ENCODE measurements at places on chromosomes 6 and 20. TPM values are rescaled to one million over a fixed set of nuclear protein-coding genes. Genes with fewer than 3 reads are reported as not detected.
A peak's percentile ranks its signal among the peaks of the same experiment; 100 is the strongest.

DNA sequence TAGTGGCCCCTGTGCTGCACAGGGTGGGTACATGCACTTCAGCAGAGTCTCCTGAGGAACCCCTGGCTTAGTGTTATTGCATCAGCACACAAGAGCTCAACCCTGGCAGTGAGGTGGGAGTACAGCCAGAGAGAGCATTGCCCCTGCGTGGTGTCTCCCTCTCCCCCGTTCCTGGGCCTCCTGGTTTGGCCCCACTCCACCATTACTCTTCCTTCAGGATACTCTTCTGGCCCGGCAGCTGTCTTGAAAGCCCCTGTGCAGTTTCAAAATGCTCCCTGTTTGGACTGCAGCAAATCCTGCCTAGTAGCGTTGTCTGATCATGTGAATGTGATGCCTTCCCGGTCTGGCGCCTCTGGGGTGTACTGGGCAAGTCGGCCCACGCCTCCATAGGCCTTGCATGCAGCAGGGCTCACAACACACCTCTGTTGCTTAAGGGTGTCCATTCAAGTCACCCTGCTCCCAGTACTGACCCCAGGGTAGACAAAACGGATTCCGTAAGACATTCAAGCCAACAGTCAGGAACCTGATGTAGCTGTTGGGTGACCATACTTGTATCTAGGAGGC lies 32.1 kb downstream of the TXNDC5 start:
- H3K4me1 ChIP-seq = no peaks in the 10 kb centered on the region
- peaks cover 18% of the 10 kb centered on the region for H3K36me3 ChIP-seq
- H3K27me3 ChIP-seq = no peaks in the 10 kb centered on the region
- H3K27ac ChIP-seq = no peak overlapping the region
- DNase-seq = no peak

DNA sequence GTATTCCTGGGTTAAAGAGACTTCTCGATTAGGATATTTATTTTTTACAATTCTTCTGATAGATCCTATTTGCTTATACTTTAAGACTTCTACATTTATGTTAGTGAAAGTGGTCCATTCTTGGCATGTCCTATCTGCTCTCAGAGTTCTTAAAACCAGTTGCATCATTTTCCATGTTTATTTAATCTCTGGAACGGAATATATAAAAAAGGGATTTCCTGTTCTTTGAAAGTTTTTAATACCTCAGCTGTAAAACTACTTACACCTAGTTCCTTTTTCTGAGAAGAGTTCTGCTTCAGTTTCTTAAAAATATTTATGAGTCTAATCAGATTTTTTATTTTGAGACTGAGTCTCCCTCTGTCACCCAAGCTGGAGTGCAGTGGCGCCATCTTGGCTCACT lies 18.0 kb upstream of the MYL9 start:
- peaks cover 47% of the 10 kb centered on the region for H3K36me3 ChIP-seq
- H3K27me3 ChIP-seq = no peaks in the 10 kb centered on the region
- H3K27ac ChIP-seq = peak overlapping the region; percentile 66
- no peak overlapping the region for H3K4me3 ChIP-seq
- no peak for DNase-seq

TMEM244 gene
- total RNA-seq = not detected

GRCh38 chr6:116971959-116972358 lies 94.9 kb downstream of the RFX6 start:
- DNase-seq = no peak
- H3K36me3 ChIP-seq = no peaks in the 10 kb centered on the region
- no peak overlapping the region for H3K4me3 ChIP-seq
- H3K4me1 ChIP-seq = no peaks in the 10 kb centered on the region

DNA sequence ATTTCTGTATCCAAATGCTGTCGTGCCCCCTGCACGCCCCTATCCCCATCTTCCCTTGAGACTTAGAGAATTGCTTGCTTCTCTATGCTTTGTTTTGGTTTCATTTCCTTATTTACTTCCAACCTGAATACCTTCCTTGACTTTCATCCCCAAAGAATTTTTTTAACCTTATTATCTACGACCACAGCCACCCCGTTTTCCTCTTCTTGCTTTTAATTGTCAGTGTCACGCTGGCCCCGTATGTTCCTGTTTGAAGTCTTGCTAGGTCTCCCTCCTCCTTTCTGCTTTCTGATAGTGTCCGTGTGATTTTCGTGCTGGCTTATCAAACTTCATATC lies 40.1 kb downstream of the RNF217 start:
- H3K4me3 ChIP-seq = peak overlapping the region; percentile 24
- H3K36me3 ChIP-seq = peaks cover 19% of the 10 kb centered on the region
- peak overlapping the region; percentile 45 for H3K27ac ChIP-seq

DNA sequence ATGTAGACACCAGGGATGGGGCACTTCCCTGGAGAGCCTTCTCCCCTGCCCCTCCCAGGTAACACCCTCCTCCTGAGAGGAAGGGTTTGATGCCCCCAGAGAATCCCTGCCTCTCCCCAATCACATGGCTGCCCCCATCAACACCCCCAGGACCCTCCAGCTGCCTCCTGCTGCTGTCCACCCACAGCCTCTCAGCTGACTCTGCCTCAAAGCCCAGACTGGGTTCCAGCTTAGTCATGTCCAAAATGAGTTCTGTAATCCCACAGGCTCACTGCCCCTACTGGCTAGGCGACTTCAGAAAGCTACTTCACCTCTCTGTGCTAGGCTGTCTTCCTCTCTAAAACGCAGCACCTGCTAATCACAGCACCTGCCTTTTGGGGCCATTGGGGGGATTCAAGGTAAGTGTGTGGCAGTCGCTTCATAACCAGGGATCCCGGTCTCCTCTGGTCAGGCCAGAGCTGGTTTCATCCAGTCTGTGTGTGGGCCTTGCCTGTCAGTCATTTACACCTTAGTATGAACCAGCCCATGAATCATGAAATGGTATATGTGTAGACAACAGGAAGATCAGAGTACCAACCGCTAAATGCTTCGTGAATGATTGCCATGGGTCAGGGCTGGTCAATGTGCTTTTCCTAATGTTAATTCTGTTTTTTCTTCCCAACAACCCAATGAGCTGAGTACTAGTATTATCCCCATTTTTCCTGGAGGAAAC lies 40.4 kb downstream of the TFEB start:
- no peak for DNase-seq
- no peak overlapping the region for H3K4me3 ChIP-seq
- H3K27me3 ChIP-seq = no peaks in the 10 kb centered on the region

DNA sequence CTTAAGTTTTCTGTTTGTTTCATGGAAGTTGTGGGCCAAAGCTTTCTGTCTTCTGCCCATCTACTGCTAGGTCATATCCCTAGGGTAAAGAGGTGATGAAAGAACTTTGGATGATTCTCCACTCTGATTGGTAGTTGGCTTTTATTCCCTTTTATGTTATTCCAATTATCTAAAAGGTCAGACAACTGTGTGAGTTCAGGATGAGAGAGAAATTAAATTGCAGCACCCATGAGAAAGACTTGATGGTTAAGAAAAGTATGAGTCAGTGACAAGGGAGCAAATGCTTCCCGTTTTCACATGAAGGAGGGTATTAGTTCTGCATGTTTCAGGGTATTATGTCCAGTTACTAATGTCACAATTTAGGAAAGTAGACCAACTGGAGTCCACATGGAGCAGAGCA lies 136.3 kb downstream of the CD109 start:
- H3K36me3 ChIP-seq = no peaks in the 10 kb centered on the region
- H3K27me3 ChIP-seq = no peaks in the 10 kb centered on the region
- no peak overlapping the region for H3K4me3 ChIP-seq
- DNase-seq = no peak
- H3K4me1 ChIP-seq = no peaks in the 10 kb centered on the region
- H3K27ac ChIP-seq = no peak overlapping the region

- no peak overlapping the region for H3K4me3 ChIP-seq
- no peak for DNase-seq
- no peak overlapping the region for H3K27ac ChIP-seq
- peaks cover 4% of the 10 kb centered on the region for H3K4me1 ChIP-seq
- no peaks in the 10 kb centered on the region for H3K36me3 ChIP-seq
Measured at GRCh38 chr6:137794516-137795201, 72.4 kb upstream of the TNFAIP3 start.

DNA sequence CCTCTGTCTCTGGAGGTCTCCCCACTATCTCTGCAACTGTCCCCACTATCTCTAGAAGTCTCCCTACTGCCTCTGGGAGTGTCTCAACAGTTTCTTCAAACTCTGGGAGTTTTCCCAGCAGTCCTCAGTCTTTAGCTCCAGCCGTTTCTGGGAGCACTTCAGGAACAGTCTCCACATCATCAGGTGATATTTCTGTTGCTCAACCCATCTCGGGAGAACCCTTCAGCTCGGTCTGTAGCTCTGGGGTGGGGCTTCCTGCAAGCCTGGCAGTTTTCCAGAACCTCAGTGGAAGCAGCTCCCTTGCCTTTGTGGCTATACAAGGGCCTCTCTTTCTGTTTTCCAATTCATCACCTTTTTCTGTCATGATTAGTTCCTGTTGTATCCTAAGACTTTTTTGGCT lies 3.0 kb upstream of the SFTA2 start:
- peaks cover 2% of the 10 kb centered on the region for H3K27me3 ChIP-seq
- no peaks in the 10 kb centered on the region for H3K36me3 ChIP-seq
- H3K4me3 ChIP-seq = no peak overlapping the region

ADA gene
- 177 TPM for total RNA-seq

DNA sequence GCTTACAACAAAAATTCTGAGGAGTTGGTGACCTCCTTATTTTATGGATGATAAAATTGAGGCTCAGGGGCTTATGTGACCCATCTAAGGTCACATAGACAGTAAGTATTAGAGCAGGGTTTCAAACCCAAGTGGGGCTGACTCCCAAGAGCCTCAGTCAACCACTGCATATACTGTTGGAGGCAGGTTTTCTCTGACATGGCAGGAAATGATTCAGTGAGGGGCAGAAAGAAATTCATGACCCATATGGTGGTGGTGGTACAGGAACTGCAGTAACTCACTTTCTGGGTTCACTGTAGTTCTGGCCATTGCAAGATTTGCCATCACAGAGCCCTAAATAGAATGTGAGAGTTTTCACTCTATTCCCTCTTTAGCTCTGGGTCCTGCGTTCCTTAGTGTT lies 132.0 kb upstream of the ENPP5 start:
- H3K4me1 ChIP-seq = no peaks in the 10 kb centered on the region
- no peak for DNase-seq
- H3K4me3 ChIP-seq = no peak overlapping the region
- H3K27ac ChIP-seq = no peak overlapping the region
- peaks cover 1% of the 10 kb centered on the region for H3K36me3 ChIP-seq

GRCh38 chr6:151409260-151409659 lies 17.9 kb upstream of the ZBTB2 start:
- no peaks in the 10 kb centered on the region for H3K27me3 ChIP-seq
- peak overlapping the region; percentile 1 for H3K27ac ChIP-seq
- peaks cover 4% of the 10 kb centered on the region for H3K4me1 ChIP-seq
- H3K4me3 ChIP-seq = no peak overlapping the region
- no peak for DNase-seq

GRCh38 chr6:134534708-134535149 lies 216.8 kb upstream of the SGK1 start:
- DNase-seq = no peak
- H3K27me3 ChIP-seq = no peaks in the 10 kb centered on the region
- H3K27ac ChIP-seq = no peak overlapping the region

DNA sequence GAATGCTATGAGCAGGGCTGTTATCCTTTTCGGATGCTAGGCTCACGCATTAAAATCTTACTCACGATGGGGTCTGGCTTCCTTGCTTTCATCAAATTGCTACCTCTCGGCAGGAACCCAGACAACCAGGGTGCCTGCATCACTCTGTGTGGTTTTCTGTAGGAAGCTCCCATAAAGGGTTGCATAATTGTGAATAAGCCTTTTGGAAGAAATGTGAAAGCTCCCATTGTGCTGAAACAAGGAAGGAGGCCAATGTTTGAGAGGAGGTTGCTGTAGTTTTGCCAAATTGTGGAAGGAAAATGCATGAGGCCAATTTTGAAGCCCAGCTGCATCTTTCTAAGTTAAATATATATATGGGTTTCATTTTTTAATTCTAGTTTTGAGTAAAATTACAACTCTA lies 615.5 kb downstream of the C6orf118 start:
- no peak overlapping the region for H3K27ac ChIP-seq
- no peaks in the 10 kb centered on the region for H3K27me3 ChIP-seq
- no peak for DNase-seq
- no peaks in the 10 kb centered on the region for H3K36me3 ChIP-seq

DNA sequence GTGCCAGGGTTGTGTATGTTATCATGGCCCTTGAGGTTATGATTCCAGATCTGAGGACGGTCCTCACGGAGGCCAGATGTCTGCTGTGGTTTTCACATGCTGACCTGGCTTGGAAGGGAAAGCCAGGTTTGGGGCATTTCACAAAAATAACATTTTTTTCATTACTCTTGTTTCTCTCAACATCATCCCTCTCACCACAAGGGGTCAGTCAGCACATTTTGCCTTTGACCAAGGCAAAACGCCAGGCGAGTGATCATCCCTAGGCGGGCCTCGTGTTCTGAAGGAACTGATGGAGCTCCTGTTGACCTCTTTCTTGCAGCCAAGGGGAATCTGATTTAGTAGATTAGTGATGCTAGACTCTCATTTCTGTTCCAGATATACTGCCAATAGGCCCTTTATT lies 133.5 kb downstream of the TBC1D7 start:
- no peak overlapping the region for H3K4me3 ChIP-seq
- H3K4me1 ChIP-seq = no peaks in the 10 kb centered on the region
- no peak overlapping the region for H3K27ac ChIP-seq
- no peaks in the 10 kb centered on the region for H3K36me3 ChIP-seq
- no peak for DNase-seq
- H3K27me3 ChIP-seq = peaks cover 12% of the 10 kb centered on the region

- H3K27ac ChIP-seq = peak overlapping the region; percentile 91
- H3K27me3 ChIP-seq = no peaks in the 10 kb centered on the region
- no peak for DNase-seq
Measured at GRCh38 chr6:11008821-11009220, 35.3 kb downstream of the ELOVL2 start.

- H3K4me3 ChIP-seq = no peak overlapping the region
- H3K27me3 ChIP-seq = no peaks in the 10 kb centered on the region
- H3K4me1 ChIP-seq = peaks cover 45% of the 10 kb centered on the region
- H3K36me3 ChIP-seq = no peaks in the 10 kb centered on the region
- no peak overlapping the region for H3K27ac ChIP-seq
- DNase-seq = no peak
Measured at GRCh38 chr6:10149603-10150002, 265.3 kb downstream of the TFAP2A start.

DNA sequence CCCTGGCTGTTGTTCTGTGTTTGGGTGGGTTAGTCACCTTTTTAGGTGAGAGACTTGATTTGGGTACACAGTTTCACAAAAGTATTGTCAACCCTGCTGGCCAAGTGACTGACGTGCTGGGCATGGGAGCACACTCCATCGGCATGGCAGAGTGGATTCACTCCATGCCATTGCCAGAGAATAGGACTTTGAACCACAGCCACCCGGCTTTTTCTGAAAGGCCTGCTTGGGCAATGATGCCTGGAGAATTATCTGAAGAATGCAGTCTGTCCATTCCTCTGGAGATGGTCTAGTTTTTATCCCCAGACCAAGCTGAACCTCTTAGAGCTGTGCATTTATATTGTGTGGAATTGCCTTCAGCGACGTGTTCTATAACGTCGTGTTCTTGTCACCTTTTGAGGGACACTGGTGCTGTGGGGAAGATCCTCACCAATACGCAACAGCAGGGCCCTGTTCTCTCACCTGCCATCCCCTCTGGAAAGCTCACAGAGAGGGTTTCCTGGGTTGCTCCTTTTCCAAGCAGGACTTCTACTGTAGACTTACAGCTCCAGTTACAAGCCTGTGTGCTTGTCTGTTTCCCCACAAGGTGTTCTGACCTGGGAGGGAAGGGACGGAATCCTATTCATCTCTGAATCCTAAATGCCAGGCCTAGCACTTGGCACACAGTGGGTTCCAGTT lies 183.4 kb upstream of the AKAP12 start:
- no peaks in the 10 kb centered on the region for H3K27me3 ChIP-seq
- DNase-seq = no peak
- no peak overlapping the region for H3K4me3 ChIP-seq
- peaks cover 24% of the 10 kb centered on the region for H3K4me1 ChIP-seq

Data from osteocyte (in vitro differentiated cells).